Airway epithelial cell (primary cell): ENCODE measurements at places on chromosomes 1 and 21. TPM values are rescaled to one million over a fixed set of nuclear protein-coding genes. Genes with fewer than 3 reads are reported as not detected.

The RAB42 gene
- total RNA-seq = 0.07 and 0.51 TPM in 2 replicates

The RAB25 gene
- total RNA-seq = 206 and 251 TPM in 2 replicates

The SPATA17 gene
- 1.5 and 2.1 TPM in 2 replicates for total RNA-seq

The CASQ1 gene
- not detected in 2 replicates for total RNA-seq

The DENND2D gene
- total RNA-seq = 15.0 and 15.1 TPM in 2 replicates

The RGS8 gene
- not detected in 2 replicates for total RNA-seq

The TRABD2B gene
- 0.19 TPM in 1 of 2 replicates, not detected in the other for total RNA-seq
